T-cell (primary cell): ENCODE measurements at places on chromosomes 7 and 10.

DNA sequence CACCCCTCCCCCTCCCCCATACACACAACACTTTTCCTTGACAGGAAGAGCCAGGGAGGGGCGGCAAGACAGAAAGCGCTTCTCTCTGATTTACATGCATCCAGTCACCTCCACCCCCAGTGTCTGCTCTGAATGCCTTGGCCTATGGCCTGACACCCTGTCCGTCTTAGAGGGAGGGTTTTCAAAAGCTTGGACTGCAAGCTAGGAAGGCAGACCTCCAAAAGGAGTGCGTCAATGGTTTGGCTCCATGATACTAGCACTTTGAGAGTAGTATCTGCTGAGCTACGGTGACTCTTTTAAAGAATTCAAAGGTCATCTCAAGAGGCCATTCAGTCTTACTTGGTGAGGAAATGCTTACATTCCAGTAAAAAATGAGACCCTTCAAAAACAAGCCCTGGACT, 20.3 kb upstream of the PAX2 start:
- H3K4me3 ChIP-seq: no peak overlapping the region
- no peak for DNase-seq

DNA sequence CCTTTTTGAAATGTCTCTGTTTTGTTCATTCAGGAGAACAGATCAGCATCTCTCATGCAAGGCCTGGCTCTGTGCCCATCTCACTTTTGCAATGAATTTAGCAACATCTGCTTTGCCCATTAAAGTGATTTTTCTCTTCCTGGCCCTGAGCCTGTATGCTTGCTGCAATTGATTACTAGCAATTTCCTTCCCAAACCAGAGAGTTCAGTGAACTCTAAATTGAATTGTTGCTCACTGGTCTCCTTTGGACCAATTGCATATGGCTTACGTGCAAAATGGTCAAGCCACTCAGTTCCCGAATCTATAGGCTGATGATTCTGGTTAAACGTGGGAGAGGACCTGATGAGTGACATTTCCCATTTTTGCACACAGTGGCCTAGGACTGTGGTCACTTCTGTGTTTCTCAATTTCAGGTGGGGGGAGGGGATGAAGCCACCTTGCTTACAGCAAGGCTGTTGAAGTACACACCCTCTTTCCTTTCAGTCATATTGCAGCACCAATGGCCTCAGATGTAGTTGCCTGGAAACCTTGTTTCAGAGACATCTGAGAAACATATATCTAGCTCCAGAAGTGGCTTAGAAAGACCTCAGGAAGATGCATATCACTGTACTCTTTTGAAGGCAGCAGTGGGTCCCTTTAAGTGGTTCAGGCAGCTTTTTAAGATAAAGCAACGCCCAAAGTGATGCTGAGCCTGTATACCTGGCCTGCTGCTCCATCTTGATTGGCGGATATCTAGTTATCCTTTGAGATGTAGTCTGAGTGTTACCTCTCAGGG, 201.4 kb downstream of the PTEN start:
- DNase-seq: peak; percentile 26
- H3K27me3 ChIP-seq: no peaks in the 10 kb centered on the region
- H3K4me3 ChIP-seq: no peak overlapping the region
- peaks cover 50% of the 10 kb centered on the region for H3K4me1 ChIP-seq

GRCh38 chr10:11165591-11166543, 148.2 kb downstream of the CELF2 start:
- no peaks in the 10 kb centered on the region for H3K27me3 ChIP-seq
- peak overlapping the region; percentile 86 for H3K4me3 ChIP-seq
- H3K36me3 ChIP-seq: no peaks in the 10 kb centered on the region
- H3K27ac ChIP-seq: peak overlapping the region; percentile 94

- H3K4me1 ChIP-seq: peaks cover 10% of the 10 kb centered on the region
- H3K27ac ChIP-seq: no peak overlapping the region
- no peaks in the 10 kb centered on the region for H3K36me3 ChIP-seq
- DNase-seq: no peak
Measured at GRCh38 chr7:131692131-131692960, 135.9 kb upstream of the PODXL start.

DNA sequence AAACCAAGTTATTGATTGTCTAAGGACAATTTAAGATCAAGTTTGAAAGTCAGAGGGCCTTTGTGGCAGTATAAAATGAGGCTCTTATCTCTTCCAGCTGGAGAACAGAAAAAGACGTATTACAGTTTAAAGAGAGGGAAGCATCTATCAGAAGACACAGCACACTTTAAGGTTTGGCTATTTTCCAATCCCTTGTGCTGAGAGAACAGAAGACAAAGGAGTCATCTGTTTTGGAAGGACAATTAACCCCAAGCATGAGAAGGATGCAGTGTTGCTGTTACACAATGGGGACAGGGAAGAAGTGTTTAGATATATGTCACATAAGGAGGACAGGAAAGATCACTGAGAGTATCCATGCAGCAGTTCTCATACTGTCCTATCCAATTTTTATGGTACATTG, 1224.2 kb upstream of the SORCS1 start:
- H3K36me3 ChIP-seq: no peaks in the 10 kb centered on the region
- H3K4me3 ChIP-seq: no peak overlapping the region
- H3K27ac ChIP-seq: no peak overlapping the region

DNA sequence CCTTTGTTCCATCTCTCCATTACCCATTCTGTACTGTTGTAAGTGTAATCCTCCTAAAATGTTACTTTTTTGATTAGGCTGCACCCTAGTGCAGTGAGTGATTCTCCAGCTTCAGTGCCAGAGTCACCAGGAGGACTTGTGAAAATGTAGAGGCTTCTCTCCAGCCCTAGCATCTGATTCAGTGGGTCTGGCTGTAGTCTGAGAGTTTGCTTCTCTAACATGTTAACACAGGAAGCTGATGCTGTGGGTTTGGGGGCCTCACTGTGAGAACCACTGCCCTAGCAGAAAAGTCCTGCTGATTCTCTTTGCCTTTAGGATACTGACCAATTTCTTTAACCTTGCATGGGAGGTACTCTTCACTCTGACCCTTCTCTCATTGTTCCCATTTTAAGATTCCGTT, 24.4 kb downstream of the CSGALNACT2 start:
- no peak for DNase-seq
- no peaks in the 10 kb centered on the region for H3K27me3 ChIP-seq
- peaks cover 43% of the 10 kb centered on the region for H3K36me3 ChIP-seq
- no peak overlapping the region for H3K27ac ChIP-seq
- no peak overlapping the region for H3K4me3 ChIP-seq
- peaks cover 14% of the 10 kb centered on the region for H3K4me1 ChIP-seq

DNA sequence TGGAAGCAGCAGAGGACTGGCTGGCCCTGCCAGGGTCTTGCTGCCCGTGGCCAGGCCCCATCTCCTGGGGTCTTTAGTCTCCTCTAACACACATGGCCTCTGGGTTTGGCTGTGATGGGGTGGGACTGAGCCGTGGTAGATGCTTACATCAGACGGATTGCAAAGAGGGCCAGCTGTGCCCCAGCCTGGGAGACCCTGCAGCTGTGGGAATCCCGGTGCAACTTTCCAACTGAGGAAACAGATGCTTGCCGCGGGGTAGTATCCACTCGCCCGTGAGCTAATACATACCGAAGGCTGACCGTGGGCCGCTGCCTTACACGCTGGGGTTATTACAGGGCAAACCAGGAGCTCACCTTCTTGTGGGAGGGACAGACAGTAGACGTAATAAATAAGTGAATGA, 24.1 kb upstream of the SH2B2 start:
- no peak for DNase-seq
- H3K36me3 ChIP-seq: no peaks in the 10 kb centered on the region
- peaks cover 4% of the 10 kb centered on the region for H3K27me3 ChIP-seq
- no peaks in the 10 kb centered on the region for H3K4me1 ChIP-seq

DNA sequence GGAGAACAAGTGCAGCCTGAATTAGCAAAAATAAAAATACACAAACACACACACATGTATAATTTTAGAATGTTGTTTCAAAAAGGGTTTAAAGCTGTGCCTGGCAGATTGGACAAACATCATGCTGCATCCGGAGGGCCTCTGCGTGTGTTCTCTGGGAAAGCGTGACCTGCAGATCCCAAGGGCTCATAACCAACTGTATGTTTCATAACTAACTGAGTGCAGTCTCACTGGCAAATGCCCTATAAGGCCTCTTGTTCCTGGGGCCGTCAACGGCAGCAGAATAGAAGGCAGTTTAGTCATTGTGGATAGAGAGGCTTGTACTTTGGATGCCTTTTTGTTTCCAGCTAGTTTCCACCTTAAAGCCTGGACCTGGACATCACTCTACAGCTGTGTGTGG, 243.8 kb upstream of the KIAA1217 start:
- DNase-seq: no peak
- H3K4me1 ChIP-seq: no peaks in the 10 kb centered on the region
- H3K4me3 ChIP-seq: no peak overlapping the region
- H3K27me3 ChIP-seq: no peaks in the 10 kb centered on the region
- no peak overlapping the region for H3K27ac ChIP-seq

- no peaks in the 10 kb centered on the region for H3K36me3 ChIP-seq
- no peak overlapping the region for H3K4me3 ChIP-seq
- H3K4me1 ChIP-seq: no peaks in the 10 kb centered on the region
- H3K27ac ChIP-seq: no peak overlapping the region
- no peak for DNase-seq
- H3K27me3 ChIP-seq: no peaks in the 10 kb centered on the region
Measured at GRCh38 chr10:76868098-76868977, 769.3 kb downstream of the KCNMA1 start.

DNA sequence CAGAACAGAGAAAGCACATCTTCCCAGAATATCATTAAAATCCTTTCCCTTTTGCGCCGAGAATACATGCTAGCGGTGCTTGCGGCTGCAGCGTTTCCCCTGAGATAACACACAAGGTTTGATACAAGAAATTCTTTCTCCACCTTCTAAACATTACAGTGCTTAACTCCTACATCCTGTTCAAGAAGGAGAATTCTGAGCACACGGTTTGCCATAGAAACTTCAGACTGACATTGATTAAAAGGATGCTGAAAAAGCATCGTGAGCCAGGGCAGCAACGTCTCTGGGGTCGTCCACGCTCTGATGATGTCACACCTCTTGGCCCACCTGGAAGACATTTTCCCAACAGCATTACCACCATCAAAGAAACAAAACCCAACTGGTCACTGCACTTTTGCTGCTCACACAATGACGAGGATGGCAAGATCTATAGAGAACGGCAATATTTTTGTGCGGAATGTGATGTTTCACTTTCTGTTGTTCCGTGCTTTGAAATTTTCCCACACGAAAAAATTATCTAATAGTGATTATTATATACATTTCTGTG, 27.0 kb upstream of the PRSS1 start:
- H3K4me1 ChIP-seq: peaks cover 27% of the 10 kb centered on the region
- no peak for DNase-seq
- H3K27ac ChIP-seq: peak overlapping the region; percentile 58
- no peaks in the 10 kb centered on the region for H3K36me3 ChIP-seq
- peak overlapping the region; percentile 38 for H3K4me3 ChIP-seq

DNA sequence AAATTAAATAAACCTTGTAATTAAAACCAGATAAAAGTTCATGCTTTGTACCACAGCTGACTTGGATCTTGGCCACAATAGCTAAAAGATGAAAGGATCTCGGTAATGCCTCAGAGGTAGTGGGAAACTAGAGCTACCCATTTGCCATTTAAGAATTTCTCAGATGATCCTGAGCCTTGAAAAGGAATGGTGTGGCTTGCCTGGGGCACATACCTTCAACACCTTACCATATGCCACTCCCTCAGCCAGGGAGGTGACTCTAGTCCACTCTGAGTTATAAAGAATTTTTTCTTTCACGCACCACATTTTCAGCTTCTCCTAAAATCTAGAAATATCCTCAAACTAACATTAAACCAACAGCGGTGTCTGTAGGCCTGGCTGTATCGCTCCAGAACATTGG, 516.3 kb upstream of the TEX47 start:
- no peaks in the 10 kb centered on the region for H3K36me3 ChIP-seq
- no peaks in the 10 kb centered on the region for H3K4me1 ChIP-seq
- no peak overlapping the region for H3K27ac ChIP-seq

- H3K4me3 ChIP-seq: no peak overlapping the region
- no peaks in the 10 kb centered on the region for H3K4me1 ChIP-seq
- no peak for DNase-seq
- no peaks in the 10 kb centered on the region for H3K27me3 ChIP-seq
Measured at GRCh38 chr7:7317850-7318249, 135.5 kb downstream of the C1GALT1 start.

GRCh38 chr7:31688996-31689395, 2.0 kb downstream of the PPP1R17 start:
- no peak overlapping the region for H3K4me3 ChIP-seq
- no peaks in the 10 kb centered on the region for H3K36me3 ChIP-seq
- H3K27me3 ChIP-seq: no peaks in the 10 kb centered on the region
- H3K27ac ChIP-seq: no peak overlapping the region
- no peak for DNase-seq

DNA sequence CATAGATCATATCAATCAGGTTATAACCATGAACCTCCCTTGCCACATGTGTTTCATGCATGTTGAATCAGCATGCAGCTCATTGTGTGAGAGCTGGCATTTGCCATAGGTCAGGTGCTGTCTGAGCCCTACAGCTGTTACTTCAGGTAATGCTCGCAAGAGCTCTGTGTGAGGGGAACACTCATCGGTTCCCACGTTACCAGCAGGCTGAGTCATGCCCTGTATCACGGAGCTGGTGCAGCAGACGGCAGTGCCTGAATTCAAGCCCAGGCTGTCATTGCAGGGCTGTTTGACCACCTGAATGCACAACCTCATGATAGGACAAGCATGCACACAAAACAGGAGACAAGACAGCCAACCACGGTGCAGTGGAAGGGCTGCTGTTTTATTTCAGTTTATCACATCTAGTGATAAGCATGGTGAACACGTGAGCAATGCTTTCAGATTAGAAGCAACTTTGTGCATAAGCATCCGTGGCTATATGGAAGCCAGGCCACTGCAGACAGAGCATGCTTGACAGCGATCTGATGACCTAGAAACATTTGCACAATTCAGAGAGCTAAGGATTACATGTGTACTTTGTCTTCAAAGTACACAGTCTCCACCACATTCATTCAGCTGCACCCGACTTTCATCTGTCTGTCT, 56.4 kb upstream of the PFKP start:
- H3K36me3 ChIP-seq: no peaks in the 10 kb centered on the region
- H3K4me1 ChIP-seq: no peaks in the 10 kb centered on the region
- no peak overlapping the region for H3K27ac ChIP-seq
- H3K4me3 ChIP-seq: no peak overlapping the region
- DNase-seq: no peak

- no peak overlapping the region for H3K27ac ChIP-seq
- no peak for DNase-seq
- H3K27me3 ChIP-seq: no peaks in the 10 kb centered on the region
- no peak overlapping the region for H3K4me3 ChIP-seq
- H3K36me3 ChIP-seq: no peaks in the 10 kb centered on the region
Measured at GRCh38 chr10:10462151-10462941, 555.3 kb upstream of the CELF2 start.

GRCh38 chr7:16295558-16295957, 125.8 kb downstream of the CRPPA start:
- H3K36me3 ChIP-seq: no peaks in the 10 kb centered on the region
- H3K4me3 ChIP-seq: no peak overlapping the region
- no peaks in the 10 kb centered on the region for H3K4me1 ChIP-seq
- no peak for DNase-seq
- no peaks in the 10 kb centered on the region for H3K27me3 ChIP-seq

GRCh38 chr7:152673897-152674296, 2.0 kb downstream of the XRCC2 start:
- no peak for DNase-seq
- no peaks in the 10 kb centered on the region for H3K36me3 ChIP-seq
- no peak overlapping the region for H3K4me3 ChIP-seq

GRCh38 chr10:103645141-103646054, 151.9 kb downstream of the NEURL1 start:
- DNase-seq: no peak
- H3K4me3 ChIP-seq: no peak overlapping the region
- no peaks in the 10 kb centered on the region for H3K4me1 ChIP-seq

- DNase-seq: no peak
- no peak overlapping the region for H3K4me3 ChIP-seq
- H3K27me3 ChIP-seq: peaks cover 29% of the 10 kb centered on the region
- no peaks in the 10 kb centered on the region for H3K36me3 ChIP-seq
- no peak overlapping the region for H3K27ac ChIP-seq
Measured at GRCh38 chr7:155843426-155844018, 31.3 kb upstream of the SHH start.
